ENCODE measurements at places on chromosomes 16 and 17.

GRCh38 chr16:66207139-66207882, 159.2 kb upstream of the CDH5 start:
- DNase-seq, result no peak

DNA sequence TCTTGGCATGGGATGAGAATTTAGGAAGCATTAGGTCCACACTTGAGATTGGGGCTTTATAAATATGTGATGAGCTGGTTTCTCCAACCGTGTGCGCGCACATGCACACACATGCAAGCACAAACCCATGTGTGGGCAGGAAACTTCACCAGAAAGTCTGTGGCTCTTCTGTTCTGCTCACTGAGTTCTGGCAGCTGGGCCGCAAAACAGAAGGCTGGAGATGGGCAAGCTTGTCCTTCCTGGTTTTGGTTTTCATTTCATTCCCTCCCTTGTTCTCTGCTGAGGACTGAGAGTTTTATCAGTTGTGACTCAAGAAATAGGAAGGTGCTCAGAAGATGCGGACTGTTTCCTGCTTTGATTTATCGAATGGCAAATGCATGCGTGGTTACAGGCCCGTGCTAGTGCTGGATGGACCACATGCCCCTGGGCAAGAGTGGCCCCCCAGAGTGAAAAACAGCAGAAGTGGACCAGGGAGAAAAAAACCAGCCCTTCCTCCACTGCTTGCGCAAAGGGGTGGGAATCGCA, 14.1 kb downstream of the MAP3K14 start:
- DNase-seq, result no peak

- DNase-seq, result peak; percentile 50
Observed at GRCh38 chr17:2259769-2260536, 43.6 kb downstream of the SMG6 start.

GRCh38 chr16:11429823-11430222, 84.6 kb downstream of the RMI2 start:
- no peak for DNase-seq

GRCh38 chr16:58461056-58461455, 38.9 kb upstream of the NDRG4 start:
- DNase-seq, result no peak

DNA sequence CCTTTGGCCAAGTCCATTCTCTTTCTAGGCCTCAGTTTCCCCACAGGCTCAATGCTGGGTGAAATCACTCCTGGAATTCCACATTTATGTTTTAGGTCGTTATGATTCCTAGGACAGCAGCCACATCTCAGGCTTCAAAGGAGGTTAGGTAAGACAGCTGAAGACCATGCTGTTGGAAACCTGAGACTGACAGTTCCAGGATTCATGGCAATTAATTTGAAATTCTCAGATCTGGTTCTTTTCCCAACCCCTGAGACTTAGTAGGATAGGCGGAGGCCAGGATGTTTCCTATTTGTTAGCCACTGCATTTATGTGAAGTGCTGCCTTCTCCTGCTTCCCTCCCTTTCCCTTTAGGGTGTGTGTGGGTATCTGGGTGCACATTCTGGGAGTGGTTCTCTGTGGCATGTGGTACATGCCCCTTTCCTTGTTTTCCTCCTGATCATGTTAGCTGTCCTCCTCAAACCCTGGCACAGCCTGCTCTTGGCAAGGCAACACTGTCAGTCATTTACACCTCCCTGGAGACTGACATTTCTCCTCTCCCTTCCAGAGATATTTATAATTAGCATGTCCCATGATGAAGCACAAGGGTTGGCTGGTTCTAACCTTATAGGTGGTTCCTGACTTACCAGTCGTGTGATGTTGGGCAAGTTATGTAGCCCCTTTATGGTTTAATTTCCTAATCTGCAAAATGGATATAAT, 91.4 kb upstream of the SALL1 start:
- DNase-seq, result no peak

DNA sequence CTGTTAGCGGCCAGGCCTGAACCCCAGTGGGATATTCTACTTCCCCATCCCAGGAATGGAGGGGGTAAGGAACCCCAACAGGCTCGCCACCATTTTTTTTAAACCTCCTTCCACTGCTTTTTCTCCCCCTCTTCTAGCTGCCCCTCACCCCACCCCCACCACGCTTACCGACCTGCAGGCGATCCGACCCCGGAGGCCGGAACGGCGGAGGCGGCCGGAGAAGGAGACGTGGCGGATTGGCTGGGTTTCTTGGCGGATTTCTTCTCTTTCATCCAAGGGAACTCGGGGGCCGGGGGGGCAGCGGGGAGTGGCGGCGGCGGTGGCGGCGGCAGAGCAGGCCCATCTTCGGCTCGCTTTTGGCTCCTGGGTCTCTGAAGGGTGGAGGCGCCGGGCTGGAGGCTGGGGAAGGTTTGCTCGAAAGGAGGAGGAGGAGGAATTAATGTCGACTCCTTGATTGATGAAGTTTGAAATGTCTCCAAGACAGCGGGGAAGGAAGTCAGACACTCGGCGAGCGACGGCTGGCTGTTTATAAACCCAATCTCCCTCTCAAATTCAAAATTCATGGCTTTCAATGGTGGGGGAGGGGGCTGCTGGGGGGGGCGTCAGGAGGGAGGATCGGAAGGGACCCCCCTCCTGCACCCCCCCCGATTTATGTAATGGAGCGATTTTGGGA, 424 bp downstream of the HOXB2 start:
- DNase-seq, result no peak

DNA sequence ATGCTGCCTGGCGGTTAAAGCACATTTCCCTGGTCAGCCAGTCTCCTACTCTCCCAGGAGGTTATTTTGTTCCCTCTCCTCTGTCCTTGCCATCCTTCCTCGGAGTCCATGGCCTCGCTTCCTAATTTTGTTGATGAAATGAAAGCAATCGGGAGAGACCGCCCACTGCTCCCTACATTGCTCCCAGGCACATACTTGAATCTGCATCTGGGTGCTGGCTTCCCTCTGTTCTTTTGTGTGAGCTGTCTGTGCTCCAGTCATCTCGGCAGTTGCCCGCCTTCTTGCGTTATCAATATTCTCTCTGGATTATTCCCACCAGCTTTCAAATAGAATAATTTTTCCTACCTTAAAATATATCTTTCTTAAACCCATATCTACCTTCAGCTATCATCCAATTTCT, 11.1 kb downstream of the KRT23 start:
- DNase-seq, result no peak

GRCh38 chr16:17224879-17225281, 245.9 kb downstream of the XYLT1 start:
- DNase-seq, result no peak

DNA sequence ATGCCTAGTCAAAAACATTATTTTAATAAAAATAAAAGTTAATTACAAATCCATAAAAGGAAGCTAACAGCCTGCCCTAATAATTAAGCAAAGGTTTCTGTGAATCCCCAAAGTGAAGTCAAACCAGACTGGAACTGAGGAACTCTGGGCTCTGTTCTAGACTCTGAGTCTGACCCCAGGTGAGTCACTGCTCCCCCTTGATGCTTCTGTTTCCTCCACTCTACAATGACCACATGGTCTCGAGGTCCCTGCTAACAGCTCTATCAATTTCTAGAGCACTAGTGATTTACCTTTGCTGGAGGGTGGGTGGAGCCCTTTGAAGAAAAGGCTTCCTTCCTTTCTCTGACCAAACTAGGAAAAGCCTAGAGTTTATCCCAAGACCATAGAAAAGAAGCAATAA, 32.4 kb downstream of the XPO6 start:
- no peak for DNase-seq

DNA sequence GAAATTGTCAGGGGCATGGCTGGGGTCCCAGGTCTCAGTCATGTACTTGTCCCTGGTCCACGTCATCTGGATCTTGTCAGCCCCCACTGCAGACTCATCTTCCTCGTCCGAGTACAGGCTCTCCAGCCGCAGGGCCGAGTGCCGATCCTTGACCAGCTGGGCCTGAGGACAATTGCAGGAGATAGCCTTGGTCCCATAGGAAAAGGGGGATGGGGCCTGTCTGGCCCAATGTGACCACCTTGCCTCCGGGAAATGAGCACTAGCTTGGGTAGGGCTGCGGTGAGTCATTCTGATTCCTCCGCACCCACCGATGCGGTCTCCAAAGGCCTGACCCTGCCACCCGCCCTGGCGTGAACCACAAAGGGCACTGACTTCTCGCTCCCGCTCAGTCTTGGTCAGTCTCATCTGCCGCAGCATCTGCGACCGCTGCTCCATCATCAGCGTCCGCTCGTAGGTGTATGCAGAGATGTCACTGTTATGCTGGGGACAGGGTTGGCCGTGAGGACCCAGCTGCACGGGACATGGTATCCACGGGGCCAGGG, 1.5 kb upstream of the LCAT start:
- DNase-seq, result no peak

DNA sequence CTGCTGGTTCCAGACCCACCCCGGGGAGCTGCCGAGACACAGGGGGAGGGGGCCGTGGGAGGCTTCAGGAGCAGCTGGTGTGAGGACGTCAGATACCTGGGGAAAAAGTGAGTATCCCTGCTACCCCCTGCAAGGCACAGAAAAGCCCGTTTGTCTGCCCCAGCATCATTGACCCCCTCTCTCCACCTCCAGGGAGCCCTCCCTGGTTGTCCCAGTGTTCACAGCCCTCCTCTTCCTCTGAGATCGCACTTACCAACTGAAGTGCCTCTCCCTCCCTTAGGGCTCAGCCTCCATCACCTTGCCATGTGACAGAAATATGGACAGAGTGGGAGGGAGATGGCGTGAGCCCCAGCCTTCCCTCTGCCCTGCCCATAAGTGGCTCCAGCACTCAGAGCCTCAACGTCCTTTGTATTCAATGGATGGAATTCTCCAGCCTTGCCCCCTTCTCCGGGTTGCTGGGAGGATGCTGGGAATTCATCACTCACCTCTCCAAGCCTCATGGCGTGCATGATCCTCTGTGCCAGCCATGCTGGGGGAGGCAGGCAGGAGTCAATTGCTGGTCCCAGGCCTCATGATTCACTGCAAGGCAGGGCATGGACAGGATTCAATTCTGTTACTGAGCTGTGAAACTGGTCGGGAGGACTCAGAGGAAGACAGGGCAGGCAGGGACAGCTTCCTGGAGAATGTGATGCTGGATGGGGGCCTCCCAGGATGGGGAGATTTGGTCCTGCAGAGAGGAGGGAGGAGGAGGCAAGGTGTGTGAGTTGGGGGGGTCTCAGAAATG, 14.6 kb downstream of the SPNS3 start:
- DNase-seq, result no peak

- DNase-seq, result no peak
Observed at GRCh38 chr17:29045734-29046472, 3.0 kb downstream of the PIPOX start.

DNA sequence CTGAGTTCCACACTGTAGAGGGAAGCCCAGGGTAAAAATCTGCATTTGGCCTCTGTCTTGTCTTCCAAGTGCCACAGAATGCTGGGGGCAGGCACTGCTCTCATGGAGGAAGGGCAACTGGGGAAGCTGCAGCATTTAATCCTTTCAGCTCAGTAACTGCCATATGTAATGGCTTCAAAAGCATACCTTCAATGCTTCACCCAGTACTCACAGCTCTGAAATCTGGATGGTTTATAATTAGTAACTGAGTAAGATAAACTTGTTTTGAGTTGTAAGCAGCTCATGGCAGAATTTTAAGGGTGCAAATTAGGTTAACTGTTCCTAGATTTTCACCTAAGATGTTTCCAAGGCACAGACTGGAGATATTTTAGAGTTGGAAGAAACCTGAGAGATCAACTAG, 24.5 kb downstream of the PMP22 start:
- DNase-seq, result no peak

DNA sequence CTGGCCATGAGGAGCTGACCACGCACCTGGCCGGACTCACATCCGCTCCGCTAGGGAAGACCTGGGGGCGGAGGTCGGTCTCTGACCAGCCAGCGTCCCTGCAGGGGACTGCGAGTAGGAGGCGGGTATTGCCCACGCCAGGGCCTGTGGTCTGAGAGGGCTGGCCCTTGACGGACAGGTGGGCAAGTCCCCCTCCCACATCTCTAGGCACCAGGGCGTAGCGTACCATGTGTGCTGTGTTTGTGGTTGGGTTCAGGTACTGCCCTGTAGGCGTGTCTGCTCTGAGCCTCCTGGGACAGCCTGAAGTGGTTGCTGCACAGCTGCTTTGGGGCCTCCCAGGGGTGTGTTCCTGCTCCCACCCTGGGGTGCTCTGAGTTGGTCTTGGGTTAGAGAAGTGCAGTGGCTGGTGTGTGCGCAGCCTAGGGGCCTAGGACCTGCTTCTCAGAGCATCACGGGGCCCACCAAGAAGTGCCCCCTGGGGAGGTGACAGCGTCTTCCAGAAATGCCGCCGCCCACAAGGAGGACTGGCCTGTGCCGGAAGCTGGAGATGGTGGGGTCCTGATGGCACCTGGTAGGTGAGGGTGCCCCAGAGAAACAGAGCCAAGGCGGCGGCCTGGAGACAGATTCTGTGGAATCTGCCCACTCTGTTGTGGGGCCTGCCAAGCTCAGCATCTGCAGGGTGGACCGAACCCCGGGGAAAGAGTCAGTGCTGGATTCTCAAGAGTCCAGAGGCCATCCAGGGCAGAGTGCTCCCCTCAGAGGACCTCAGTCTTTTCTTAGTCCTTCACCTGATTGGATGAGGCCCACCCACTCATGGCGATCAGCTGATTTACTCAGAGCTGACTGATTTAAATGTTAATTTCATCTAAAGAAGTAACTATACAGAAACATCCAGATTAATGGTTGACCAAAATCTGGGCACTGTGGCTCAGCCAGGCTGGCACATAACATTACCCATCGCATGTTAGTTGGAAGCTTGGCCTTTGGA, 48.3 kb downstream of the WDR45B start:
- no peak for DNase-seq

DNA sequence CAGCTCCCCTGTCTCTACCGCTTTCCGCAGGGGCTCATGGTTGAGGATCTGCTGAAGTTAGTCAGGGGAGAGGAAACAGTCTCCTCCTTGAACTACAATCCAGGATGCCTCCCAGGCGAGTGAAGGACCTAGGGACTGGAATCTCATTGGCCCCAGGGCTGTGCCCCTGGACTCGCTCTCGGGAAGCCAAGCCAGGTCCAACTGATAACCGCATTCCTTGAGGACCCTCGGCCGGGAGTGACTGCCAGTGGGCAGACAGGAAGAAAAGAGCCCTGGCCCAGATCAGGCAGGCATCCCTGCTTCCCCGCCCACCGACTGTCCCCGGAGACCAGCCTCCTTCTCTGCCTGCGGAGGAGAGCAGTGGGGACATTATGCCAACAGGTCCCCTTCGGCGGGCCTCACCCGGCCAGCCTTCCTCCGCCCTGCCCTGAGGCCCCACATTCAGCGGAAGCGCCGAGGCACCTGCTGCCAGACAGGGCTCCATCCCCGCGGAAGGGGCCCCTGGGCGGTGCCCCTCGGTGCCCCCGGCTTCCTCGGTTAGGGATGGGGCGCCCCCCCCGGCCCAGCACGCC, 776 bp downstream of the LRRC75A start:
- no peak for DNase-seq
